ENCODE measurements at places on chromosomes 7 and 10.

- no peak for DNase-seq
These were observed 408.8 kb upstream of the SEMA3C start for GRCh38 chr7:81327468-81328266.

DNA sequence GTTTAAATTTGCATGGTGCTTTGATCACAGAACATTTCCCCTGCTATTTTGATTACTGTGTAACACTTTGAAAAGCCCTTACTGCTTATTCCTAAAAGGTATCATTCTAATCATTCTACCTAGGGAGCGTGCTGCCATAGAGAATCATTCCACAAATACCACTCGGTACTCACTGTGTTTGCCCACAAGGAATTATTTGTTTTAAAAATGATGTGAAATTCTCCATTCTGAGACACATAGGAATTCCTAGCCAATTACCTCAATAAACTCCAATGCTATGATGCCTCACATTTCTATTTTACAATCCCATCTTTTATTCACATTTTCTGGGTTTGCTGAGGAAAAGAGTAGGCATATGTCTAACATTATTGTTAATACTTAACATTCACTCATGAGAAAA, 16.2 kb upstream of the TES start:
- DNase-seq, result no peak

GRCh38 chr10:61411706-61412105, 41.5 kb downstream of the TMEM26 start:
- no peak for DNase-seq

DNA sequence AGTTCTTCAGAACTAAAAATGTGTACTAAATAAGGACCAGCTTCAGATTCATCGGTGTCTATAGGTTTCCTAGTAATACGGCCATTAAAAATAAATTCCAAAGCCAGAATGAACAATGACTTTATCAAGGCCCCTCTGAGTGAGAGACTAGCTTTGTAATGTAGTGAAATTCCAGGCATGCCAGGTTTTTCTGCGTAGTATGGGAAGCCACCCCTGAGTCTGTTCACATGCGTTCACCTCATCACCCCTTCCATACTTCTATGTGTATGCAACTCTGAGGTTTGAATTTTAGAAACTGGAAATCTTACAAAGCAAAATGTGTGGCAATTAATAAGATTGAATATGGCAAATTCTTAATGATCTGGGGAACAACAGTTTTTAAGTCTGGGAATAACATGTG, 24.5 kb downstream of the RNF32 start:
- DNase-seq, result no peak

DNA sequence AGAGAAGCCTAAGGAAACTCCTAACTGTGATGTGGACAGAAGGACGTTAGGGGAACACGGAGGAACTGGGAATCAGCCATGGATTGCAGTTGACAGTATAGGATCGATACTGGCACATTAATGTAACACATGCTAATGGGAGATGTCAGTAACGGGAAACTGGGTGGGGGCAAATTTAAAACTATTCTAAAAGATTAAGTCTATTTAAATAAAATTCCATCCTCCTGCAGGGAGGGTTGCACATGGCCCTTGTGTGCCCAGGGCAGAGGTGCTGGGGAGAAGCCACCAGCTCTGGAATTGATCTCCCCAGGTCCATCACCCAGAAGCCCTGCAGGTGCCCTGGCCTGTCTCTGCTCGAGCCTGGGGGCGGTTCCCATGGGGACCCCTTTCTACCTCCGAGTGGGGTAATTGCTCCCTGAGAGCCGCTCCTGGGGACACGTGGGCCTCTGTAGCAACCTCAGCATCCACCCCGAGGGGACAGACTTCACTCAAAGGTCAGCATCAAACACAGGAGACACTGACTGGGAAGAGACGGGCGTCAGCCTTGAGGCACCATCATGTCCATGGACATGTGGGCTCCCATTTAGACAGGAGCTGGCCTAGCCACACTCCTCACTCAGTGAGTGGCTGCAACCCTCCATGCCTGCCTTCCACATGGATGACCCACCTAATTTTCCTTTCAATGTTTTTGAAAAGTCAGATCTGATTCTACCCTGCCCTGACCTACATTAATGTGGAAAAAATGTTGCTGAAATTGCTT, 21.1 kb downstream of the SCART1 start:
- no peak for DNase-seq

DNA sequence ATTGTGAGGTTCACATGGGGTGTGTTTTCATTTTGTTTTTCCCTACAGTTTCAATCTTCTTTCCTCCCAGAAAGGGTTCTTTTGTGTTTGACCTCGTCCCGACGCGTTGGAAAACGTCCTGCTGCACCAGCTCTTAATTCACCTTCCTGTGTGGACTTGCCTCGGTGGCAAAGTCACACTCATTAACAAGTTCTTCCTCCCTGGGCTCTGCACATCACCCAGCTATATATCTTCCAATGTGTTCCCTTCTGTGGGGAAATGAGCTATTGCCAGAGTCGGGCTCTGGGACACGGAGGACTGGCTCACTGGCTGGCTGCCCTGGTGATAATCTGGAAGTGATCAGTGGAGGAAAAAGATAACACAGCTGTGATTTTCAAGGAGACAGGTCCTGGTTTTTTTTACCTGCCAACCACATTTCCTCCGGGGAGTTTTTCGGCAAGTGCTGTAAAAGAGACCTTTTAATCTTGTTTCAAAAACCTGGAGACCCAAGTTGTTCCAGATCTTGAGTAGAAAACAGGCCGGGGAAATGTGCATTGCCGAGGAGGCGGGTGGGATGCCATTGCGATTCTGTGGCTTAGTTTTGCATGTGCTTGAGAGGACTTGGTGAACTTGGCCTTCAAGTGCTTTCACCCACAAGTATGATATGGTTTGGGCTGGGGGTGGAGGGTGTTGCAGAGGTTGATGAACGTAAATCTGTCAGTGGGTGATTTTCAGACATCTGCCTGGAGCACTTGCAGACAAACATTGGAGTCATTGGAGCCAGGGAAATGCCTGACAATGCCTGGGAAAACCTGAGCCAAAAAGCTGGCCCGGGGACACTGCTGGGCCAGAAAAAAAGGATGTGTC, 96.5 kb upstream of the CREB5 start:
- no peak for DNase-seq

GRCh38 chr7:7315851-7316250, 133.5 kb downstream of the C1GALT1 start:
- no peak for DNase-seq

DNA sequence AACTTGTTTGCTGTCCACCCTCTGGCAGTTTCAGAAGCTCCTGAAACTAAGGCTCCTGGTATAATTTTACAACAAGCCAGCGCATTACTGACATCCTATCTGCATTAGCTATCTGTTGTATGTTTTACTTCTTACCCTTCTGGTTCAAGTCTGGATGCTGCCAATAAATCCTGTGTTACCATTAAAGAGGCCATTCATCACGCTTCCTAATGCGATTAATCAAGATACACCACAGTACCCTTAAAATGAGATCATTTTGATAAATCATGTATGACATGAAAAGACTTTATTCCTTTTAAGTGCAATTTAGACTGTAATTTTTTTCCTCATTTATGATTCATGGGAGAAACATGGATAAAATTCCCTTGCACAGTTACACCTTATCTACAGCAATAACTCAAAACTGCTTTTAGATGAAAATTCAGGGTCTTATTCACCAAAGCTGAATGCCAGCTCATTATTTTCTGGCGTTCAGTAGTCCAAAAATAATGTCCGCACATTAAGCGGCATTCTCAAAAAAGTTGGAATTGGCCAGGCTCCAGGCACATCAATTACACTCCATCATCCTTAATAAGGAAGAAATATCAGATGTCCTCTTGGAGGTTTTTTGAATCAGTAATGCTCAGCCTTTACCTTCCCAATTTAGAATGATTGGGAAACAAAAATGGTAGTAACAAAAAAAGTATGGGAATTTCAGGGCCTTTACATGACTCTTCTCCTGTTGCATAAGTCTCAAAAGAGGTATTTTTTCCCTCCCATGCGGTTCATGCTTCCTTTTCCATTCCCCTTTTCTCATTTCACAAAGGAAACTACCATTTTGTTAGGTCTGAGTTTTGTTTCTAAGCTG, 878.5 kb downstream of the LRMDA start:
- no peak for DNase-seq

DNA sequence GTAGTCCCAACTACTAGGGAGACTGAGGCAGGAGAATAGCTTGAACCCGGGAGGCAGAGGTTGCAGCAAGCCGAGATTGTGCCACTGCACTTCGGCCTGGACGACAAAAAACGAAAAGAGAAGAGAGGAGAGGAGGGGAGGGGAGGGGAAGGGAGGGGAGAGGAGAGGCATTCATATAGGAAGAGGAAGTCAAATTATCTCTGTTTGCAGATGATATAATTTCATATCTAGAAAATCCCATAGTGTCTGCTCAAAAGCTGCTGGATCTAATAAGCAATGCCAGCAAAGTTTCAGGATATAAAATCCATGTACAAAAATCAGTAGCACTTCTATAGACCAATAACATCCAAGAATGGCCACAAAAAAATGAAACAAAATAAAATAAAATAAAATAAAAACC, 120.3 kb downstream of the LMBR1 start:
- no peak for DNase-seq

DNA sequence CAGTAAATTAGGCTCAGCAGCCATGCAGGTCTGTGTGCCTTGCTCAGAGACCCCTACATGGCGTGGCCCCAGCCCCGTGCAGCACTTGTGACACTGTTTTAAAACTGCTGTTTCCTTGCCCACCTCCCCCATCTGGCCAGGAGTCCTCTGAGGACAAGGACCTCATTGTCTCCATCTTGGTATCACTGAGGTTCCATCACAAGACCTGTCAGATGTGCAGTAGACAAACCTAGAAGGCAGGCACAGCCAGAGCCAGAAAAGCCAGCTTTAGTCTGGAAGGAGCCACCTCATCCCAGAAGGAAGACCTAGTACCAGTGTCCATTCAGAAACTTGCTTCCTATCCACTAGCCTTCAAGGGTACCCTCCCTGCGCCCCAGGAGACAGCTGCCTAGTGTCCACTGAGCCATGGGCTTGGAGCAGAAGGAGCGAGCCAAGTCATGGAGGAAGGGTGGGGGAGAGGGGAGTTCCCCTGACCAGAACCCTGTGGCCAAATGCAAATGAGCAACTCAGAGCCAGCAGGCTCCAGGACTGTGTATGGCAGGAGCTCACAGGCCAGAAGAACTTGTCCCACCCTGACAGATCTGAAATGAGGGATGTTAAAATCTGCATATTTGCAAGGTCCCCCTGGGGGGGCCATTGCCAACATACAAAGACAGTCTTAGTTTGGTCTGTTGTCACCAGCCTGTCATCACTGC, 176.1 kb downstream of the SH3PXD2A start:
- no peak for DNase-seq

DNA sequence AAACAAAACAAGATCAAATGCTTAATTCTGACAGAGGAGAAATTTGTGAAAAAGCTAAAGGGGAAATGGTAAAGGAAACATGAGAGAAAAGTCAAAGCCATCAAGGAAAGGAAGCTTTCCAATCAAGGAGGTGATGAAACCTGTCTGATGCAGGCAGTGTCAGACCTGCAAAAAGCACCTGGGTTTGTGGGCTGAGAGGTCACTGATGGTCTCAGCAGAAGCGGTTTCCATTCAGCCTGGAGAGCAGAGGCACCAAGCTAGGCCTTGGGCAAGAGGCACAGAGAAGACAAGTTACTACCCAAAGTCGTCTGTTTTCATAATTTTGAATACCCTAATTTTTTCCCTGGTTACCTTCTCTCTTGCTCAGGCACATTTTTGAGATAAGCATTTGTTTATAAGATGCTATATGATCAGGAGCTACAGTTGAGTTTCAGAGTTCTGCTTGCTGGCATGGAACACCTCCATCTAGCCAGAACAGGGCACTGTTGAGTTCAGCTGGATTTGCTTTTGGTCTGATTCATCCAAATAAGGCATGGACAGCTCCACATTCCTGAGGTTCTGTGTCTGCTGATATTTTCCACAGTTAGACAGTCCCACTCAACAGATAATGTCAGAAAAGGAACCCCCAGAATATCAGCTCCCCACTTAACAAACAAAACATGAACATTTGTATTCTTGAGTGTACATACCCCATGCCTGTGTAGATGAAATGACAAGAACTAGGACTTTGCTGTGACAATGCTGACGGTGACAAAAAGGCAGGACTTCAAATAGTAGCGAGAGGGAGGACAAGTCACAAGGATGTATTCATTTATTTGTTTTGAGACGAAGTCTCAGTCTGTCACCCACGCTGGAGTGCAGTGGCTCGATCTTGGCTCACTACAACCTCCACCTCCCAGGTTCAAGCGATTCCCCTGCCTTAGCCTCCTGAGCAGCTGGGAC, 4.9 kb upstream of the PPIA start:
- no peak for DNase-seq

DNA sequence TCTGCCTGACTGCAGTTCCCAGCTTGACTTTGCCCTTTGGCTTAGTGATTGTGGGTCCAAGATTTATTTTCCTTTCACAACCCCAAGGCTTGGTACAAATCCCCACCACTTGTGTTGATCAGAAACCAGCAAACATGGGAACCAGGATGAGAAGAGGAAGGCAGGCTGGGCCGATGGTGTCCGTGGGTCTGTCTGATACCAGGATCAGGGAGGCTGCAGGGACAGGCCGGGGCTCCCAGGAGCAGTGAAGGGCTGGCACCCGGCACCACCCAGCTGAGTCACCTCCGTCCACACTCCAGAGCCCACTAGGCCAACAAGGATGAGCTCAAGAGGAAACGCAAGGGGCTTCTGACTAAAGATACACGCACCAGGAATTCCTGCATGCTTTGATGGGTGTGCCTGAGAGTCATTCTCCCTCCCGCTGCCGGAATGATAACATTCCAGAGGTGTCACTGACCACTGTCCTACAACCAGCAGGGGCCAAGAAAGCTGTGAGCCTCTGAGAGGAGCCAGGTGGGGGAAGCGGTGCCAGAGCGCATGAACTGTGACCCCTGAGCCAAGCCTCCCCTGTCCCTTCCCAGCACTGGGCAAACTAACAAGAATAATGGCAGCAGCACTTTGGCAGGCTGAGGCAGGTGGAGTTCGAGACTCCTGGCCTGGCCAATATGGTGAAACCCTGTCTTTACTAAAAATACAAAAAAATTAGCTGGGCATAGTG, 29.2 kb upstream of the PROSER2 start:
- no peak for DNase-seq

- no peak for DNase-seq
These were observed 206.8 kb downstream of the SKIDA1 start for GRCh38 chr10:21318540-21319167.

DNA sequence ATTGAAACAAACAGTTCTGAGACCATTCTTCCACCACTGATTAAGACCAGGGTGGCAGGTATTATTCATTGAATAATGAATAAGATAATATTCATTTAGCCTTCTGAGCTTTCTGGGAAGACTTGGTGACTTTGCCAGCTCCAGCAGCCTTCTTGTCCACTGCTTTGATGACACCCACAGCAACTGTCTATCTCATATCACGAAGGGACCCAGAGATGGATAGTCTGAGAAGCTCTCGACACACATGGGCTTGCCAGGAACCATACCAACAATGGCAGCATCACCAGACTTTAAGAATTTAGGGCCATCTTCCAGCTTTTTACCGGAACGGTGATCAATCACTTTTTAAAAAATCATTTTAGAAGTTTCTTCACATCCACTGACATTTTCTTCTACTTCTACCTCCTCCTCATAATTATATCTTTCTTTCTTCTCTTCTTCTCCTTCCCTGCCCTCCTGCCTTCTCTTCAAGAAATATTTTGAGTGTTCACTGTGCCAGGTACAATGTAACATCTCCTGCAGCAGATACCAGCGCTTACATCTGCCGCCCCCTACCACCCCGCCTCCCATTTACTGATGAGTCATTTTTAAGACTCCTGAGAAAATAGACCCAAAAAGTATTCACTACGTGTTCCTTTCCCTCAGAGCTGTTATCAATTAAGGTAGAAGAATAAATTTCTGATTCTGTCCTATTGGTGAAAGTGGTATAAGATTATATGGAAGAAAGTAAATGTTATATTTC, 101.7 kb downstream of the VTI1A start:
- DNase-seq, result no peak
